Mammary microvascular endothelial cell (primary cell): ENCODE measurements at places on chromosomes 5 and 9. TPM values are rescaled to one million over a fixed set of nuclear protein-coding genes. Genes with fewer than 3 reads are reported as not detected.

CDC25C gene
- 9.4 and 14.9 TPM in 2 replicates for total RNA-seq

SH3TC2 gene
- 3.8 and 4.6 TPM in 2 replicates for total RNA-seq

OR1J1 gene
- total RNA-seq = not detected in 2 replicates

HSPB3 gene
- total RNA-seq = not detected in 2 replicates

PLEKHG4B gene
- 0.05 and 0.07 TPM in 2 replicates for total RNA-seq

GARNL3 gene
- total RNA-seq = 0.79 and 1.1 TPM in 2 replicates
